ENCODE measurements at places on chromosomes 3 and 15.

DNA sequence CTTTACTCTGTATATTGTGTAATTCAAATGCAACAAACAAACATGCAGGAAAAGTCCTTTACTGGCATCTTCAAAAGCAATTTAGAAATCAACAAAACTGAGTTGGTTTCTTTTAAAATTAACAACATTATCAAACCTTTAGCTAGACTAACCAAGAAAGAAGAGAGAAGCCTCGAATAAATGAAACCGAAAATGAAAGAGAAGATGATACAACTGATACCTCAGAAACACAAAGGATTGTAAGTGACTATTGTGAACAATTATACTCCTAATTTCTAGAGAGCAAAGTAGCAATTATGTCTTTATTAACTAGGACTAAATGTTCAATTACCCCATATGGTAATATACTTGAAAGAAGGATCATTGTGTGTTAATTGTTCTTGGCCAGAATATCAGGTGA lies 49.2 kb upstream of the P3H2 start:
- no peak for DNase-seq

GRCh38 chr3:49523756-49524747 lies 30.2 kb upstream of the BSN start:
- DNase-seq = no peak

GRCh38 chr3:15372918-15373317 lies 40.5 kb upstream of the SH3BP5 start:
- no peak for DNase-seq

GRCh38 chr3:151276687-151277042 lies 1.7 kb downstream of the P2RY14 start:
- no peak for DNase-seq

DNA sequence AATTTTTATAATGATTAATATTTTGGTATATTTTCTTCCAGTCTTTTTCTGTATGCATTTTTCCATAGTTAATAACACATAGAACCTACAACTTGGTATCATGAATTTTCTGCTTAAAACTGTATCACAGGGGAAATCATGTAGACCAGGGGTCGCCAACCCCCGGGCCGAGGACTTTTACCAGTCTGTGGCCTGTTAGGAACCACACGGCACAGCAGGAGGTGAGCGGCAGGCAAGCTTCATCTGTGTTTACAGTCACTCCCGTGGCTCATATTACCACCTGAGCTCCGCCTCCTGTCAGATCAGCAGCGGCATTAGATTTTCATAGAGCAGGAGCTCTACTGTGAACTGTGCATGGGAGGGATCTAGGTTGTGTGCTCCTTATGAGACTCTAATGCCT lies 54.7 kb downstream of the RPL22L1 start:
- DNase-seq = peak; percentile 59

GRCh38 chr3:66592927-66593625 lies 92.3 kb upstream of the LRIG1 start:
- DNase-seq = peak; percentile 77

- peak; percentile 63 for DNase-seq
These were observed 13.1 kb downstream of the MME start for GRCh38 chr3:155093261-155093660.

GRCh38 chr3:20747741-20748140 lies 561.7 kb upstream of the SGO1 start:
- no peak for DNase-seq

GRCh38 chr15:90664650-90665287 lies 52.4 kb upstream of the BLM start:
- DNase-seq = no peak

- DNase-seq = no peak
These were observed 11.6 kb downstream of the IGF2BP2 start for GRCh38 chr3:185813205-185813604.

- no peak for DNase-seq
These were observed 101.9 kb upstream of the KCNMB2 start for GRCh38 chr3:178434206-178434805.

GRCh38 chr3:32882603-32883025 lies 64.8 kb downstream of the TRIM71 start:
- DNase-seq = no peak

- no peak for DNase-seq
These were observed 22.2 kb downstream of the POC1A start for GRCh38 chr3:52132041-52132440.

GRCh38 chr3:163043074-163043473 lies 1546.5 kb downstream of the OTOL1 start:
- no peak for DNase-seq

DNA sequence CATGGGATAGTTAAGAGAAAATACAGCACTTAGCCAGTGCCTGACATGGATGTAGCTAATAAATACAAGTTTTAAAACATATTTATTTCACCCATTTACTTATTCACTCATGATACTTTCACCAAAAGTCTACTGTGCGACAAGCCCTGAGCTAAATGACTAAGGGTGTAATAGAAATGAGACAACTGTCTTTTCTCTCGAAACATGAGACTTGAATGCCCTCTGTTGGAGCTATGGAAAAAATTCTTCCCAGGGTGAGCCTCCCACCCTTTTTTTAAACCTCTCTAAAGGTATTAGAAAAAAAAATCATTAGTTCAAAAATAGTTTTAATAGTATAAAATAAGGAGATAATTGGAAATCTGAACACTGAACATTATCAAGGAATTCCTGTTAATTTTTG lies 24.3 kb upstream of the RPL14 start:
- DNase-seq = no peak

DNA sequence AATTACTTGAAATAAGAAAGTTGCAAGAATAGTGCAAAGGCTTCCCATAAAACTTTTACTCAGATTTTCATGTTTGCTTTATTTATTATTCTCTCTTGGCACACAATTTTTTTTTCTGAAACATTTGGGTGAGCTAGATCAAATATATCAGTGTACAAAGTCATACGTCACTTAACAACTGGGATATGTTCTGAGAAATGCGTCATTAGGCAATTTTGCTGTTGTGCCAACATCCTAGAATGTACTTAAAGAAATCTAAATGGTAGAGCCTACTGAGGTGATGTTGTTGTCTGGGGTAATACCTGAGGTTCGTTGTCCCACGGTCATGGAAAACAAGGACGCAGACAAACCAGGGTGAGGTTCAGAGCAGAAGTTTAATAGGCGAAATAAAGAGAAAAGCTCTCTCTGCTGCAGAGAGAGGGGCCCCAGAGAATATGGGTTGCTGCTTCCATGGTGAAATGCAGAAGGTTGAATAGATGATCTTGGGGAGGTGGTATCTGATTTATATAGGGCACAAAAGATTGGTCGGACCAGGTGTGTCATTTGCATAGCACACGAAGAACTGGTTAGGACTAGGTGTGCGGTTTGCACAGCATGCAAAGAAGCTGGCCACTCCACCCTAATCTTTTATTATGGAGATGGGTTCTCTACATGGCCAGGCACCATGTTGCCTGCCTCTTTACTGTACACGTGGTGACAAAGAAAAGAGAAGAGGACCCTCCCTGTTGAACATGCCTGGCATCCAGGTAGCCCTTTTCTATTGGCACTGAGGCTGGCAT lies 8.8 kb upstream of the GRAMD1C start:
- no peak for DNase-seq

GRCh38 chr3:51375136-51375535 lies 10.0 kb upstream of the MANF start:
- no peak for DNase-seq

DNA sequence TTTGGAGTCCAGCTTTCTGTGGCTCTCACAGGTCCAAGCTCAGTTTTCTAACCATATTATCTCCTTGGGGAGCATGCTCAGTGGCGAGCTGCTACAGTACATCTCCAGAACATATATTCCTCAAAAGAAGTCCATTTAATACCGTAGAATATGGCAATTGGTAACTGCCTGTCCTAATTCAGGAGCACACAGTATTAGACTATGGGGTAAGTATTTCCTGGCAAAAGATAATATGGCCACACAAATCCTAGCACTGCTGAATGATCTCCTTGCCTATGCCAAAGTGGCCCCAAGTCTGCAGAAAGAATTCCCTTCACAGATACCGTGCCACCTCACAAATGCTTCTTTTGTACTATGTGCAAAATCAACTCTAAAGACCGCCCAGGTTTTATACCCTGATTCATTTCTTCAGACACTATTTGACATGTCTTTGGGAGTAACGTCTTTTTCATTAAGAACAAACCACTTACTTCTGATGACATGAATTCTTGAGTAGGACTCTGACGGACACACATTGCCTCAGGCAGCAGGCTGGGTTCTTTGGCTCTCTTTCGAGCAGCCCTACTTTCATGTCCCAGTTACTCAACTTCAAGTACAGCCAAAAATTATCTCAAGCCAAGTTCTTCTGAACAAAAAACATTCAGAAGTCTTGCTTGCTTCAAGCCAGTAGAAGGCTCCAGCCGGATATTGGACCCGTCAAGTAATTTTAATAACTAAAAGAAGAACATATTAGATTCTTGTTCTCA lies 368.3 kb upstream of the DCBLD2 start:
- no peak for DNase-seq

DNA sequence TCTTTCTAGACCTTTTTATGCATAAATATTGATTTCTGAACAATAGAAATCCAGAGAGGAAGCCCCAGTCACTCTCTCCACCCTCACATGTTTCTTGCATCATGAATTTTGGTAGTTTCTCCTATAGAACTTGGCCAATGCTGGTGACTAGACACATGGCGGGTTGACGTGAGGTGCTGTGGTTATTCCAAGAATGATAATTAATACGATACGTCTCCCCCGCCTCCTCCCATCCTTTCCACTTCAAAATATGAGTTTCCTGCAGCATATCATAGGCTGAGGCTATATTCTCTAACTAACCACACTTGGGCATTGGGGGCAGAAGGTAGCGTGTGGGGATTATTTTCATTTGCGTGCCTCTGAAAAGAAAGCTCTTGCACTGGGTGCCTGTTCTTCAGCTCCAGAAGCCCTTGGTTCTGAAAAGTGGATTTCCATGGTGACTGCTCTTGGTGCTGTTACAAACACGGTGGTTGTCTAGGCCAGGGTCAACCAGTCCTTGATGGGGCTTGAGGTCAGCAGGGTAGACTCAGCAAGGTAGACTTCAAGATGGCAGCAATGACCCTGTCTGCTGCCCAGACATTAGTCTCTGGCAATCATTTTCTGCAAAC lies 5.3 kb downstream of the TNFSF10 start:
- no peak for DNase-seq

- peak; percentile 100 for DNase-seq
These were observed 43.0 kb upstream of the GLCE start for GRCh38 chr15:69117431-69117871.

DNA sequence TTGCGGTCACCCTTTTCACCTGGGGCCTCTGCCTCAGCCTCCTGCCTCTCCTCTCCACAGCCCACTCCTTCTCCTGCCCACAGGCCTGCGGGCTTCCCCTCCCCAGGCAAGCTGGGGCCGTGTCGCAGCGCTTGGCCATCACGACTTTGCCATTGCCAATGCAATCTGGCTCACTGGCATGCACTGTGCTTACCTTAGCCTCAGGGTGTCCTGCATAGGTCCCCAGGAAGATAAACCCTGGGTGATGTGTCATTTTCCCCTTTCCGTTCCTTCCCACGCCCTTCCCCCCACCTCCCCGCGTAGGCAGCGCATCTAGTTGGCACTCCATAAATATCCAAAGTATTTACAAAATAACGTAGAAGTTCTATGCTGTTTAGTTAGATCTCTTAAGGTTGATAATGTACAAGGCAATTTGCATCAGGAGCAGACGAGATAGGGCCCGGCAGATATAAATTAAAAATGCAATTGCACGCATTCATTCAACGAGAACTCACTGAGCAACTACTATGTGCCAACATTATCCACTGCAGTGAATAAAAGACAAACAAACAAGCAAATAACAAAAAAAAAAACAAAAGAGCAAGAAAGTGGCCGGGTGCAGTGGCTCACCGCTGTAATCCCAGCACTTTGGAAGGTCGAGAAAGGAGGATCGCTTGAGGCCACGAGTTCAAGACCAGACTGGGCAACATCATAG lies 973 bp upstream of the COPG1 start:
- no peak for DNase-seq

DNA sequence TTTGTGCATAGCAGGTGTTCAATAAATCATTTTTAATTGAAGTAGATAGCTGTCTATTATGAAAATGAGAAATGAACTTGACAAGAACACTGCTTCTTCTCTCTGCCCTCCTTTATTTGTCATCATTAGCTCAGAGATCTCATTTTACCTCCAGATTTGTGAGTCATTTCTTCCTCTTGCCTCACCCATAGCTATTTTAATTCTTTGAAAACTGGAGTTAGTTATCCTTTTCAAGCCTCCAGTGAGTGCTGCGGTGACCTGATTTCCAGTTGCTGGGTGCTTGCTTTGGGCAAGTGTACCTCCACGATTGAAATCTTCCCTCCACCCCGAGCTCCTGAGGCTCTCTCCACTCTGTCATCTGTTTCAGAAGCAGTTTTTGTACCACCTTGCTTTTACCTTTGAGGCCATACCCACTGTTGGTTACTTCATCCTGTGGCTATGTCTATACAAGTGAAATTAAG lies 114.6 kb downstream of the NFKBIZ start:
- no peak for DNase-seq

GRCh38 chr3:15342246-15342645 lies 9.9 kb upstream of the SH3BP5 start:
- DNase-seq = no peak

- DNase-seq = no peak
These were observed 101.8 kb downstream of the SCN11A start for GRCh38 chr3:38949994-38950393.

DNA sequence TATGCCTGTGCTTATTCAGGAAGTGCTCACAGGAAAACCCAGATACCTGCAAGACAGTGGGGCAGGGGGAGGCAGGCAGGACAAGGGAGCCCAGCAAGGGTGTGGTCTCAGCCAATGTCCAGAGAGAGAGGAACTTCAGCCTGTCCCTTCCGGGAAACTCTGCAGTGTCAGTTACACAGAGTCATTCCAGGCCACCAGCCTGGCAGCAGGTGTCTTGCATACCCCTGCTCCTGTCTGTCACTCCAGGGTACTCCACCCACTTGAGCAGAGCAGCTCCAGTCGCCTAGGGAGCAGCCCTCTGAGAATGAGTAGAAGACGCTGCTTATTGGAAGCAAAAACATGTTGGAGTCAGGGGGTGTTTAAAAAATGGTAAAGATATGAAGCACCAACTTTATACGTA lies 431.2 kb upstream of the RGMA start:
- DNase-seq = peak; percentile 97

DNA sequence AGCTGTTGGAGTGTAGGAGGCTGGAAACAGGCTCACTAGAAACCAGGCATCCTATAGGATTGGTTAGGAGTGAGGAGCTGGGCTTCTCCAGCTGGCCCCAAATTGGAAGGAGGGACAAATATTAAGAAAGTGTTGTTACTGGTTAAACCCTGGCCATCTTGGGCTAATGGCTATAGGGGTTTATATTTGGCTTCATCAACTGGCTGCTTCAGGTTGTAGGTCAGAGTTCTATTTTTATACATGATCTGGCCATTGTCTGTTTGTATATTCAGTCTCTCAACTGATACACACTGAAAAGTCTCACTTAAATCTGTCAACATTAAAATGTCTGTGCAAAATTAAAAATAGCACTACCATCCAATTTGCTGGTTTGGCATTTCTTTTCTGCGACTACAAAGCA lies 70.2 kb upstream of the ARRDC4 start:
- DNase-seq = no peak

DNA sequence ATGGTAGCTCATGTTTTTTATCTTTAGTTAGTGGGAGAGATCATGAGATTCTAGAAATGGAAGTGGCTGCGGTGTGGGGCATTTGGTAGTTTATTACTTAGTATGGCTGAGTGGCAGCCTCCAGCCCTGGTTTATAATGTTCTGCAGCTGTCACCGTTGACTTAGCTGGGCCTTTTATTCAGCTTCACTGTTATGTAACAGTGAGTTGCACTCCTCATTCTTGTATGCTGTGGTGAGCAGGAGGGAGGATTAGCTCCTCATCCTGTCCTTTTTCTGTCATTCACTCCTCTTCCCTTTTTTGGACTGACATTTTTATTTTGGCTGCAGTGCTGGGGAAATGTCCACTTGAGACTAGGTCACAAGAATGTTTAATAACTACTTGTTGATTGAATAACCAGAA lies 29.5 kb downstream of the RAD54L2 start:
- peak; percentile 74 for DNase-seq
